ENCODE measurements at places on chromosomes 12 and 14.

GRCh38 chr12:125683748-125684381 is 618.6 kb downstream of the AACS start:
- DNase-seq: peak; percentile 98

DNA sequence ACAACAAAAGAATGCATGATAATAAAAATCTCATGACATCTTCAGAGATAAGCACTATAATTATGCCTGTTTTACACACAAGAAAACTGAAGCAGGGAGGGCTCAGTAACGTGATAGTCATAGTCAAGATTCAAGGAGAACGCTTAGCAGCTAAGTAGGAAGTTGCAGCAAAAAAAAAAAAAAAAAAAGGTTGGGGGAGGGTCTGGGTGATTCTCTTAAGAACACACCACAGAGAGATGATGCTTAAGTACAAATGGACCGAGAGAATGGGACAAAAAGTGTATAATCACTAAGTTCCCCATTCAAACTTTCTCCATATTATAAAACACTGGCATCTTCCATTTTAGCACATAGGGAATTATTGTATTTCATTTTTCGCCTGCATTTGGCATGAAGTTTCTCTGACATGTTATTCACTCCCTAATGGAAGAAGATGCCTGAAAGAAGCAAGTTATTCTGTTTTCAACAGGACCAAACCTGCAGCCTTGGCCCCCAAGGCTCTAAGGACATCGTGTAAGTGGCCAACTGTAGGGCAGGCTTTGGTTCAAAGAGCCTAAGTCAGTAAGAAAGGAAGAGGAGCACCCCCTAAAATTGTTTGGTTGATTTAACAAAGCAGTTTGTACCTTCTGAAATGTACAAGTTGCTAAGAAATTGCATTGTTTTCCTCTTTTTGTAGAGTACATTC is 142.9 kb upstream of the TMPO start:
- no peak for DNase-seq

- DNase-seq: peak; percentile 73
These were observed 94.4 kb downstream of the CRACR2A start for GRCh38 chr12:3658327-3659163.

DNA sequence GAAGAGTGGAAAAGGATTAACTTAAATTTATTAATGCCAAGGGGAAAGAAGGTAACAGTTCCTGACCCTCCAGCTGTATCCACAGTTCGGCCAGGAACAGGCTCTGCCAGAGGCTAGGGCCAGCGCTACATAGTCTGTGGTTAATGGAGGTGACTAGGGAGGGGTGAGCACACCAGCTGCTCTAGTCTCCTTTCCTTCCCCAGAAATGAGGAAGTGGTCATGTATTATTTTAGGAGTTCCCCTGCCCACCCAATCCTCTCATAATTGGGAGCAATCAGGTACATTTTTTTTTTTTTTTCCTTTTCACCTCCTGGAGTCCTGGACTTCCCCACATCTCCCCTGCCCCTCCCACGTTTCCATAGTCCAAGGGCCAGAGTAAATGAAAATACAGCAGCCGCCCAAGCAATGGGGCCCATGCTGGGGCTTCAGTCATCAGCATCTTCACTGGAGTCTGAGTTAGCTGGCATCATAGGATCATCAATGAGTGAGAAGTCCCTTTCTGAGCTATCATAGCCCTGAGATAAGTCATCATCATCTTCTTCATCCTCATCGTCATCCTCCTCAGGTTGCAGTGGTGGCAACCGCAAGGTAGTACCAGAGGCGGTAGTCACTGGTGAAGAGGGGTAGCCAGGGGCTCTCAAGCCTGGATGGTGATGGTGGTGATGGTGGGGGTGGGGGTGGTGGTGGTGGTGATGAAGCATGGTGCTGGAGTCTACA is 1.5 kb upstream of the SUPT16H start:
- no peak for DNase-seq

- DNase-seq: no peak
These were observed 50.8 kb downstream of the ARL6IP4 start for GRCh38 chr12:123031171-123031845.

GRCh38 chr14:21102521-21103410 is 1.9 kb downstream of the TMEM253 start:
- DNase-seq: peak; percentile 52

- no peak for DNase-seq
These were observed 5.8 kb upstream of the MRPL42 start for GRCh38 chr12:93461503-93461902.

DNA sequence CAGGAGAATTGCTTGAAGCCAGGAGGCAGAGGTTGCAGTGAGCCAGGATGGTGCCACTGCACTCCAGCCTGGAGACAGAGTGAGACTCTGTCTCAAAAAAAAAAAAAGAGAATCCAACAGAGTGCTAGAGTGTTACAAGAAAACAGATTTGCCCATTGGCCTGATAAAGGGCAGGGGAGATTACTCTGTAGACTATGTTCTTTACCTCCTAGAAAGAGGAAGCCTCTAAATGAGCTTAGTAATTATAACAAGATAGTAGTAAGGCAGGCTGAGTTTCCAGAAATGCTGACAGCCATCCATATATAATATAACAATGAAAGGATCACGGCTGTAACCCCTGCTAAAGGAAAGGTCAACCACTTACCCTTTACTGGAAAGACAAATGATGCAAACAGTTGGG is 24.4 kb downstream of the AK7 start:
- DNase-seq: no peak

DNA sequence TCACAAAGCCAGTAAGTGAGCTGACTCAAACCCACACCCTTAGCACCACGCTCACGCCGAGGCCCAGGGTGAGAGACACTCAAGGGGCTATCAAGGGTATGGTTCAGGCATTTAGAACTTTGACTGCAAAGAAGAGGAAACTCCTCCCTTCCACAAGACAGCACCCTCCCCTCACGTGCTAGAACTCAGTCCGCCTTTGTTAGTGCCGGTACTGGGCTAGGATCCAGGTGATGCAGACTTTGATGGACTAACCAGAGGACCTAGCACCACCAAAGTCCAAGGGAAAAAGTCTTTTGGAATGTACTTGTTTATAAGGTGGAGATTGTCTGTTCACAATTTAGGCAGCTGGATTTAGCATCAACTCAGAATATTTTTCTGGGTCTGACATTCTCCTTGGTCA is 33.7 kb downstream of the VWF start:
- DNase-seq: no peak

- no peak for DNase-seq
These were observed at the start of gene AKT1 for GRCh38 chr14:104794993-104795780. TSS of gene AKT1 (minus strand) at chr14:104795748. CDS start at chr14:104792643, 3,105 bp downstream.
